ENCODE measurements at places on chromosomes 1 and 21.

DNA sequence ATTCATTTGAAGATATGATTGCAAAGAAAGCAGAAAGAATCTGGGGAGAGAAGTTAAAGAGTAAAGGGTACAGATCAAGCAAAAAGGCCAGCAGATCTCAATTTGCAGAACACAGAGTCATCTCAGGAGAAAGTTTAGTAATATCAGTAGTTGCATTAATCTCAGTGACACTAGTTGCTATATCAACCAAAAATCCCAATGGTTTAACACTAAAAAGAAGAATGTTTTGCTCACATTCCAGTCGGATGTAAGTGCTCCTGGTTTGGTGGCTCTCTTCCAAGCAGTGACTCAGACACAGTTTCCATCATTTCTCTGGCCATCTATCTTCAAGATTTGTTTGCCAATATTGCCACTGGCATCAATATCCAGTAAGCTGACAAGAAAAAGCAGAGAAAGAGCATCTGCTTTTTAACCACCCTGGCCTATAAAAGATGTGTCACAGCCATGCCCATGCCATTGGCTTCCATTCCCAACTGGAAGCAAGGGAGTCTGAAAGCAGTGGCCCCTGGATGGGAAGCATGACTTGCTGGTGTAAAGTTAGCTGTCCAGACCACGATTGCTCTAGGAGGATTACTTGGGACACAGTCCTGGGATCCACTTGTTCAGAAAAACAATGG lies 45.5 kb upstream of the AIM2 start:
- DNase-seq = no peak

DNA sequence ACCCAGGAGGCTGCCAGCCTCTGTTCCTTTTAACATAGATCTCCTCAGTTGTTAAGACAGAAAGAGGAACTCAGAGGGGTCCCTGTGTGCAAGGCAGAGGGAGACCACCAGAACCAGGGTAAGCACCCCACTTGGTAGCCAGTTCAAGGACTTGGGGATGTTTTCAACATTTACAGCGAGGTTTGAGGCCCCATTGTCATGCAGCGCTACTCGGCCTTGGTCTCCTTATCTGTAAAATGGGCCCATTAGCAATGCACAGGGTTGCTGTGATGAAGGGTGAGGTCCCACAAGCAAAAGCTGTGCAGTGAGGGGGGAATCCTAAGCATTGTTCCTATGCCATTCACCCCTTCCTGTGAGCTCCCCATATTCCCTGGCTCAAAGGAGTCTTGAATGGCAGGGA lies 4.2 kb downstream of the SIM2 start:
- DNase-seq = no peak

DNA sequence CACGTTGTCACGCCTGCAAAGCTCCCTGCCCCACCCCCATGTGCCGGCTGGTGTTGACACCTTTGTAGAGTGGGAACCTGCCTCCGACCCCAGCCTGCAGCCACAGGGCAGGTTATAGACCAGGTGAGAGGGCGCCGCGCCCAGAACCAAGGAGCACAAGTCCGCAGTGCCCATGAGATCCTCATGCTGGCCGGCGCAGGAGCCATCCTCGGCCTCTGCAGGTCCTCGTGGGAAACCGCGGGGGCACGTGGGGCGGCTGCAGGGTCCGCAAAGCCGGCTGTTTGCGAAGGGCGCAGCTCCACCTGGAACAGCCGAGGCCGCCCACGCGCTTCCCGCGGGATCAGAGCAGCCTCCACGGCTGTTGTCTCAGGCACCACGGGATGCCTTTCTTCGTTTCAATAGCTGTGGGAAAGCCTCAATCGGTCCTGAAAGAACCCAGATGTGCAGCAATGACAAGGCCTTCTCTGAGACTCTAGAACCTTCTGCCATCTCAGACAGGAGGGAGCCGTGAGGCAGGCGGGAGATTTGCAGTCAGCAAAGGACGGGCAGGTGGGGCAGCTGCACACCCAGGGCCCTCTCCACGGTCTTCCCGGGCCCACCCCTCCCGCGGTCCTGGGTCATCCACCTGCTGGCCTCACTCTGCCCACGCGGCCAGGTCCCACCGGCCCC lies 29.9 kb downstream of the POFUT2 start:
- no peak for DNase-seq

- DNase-seq = no peak
These were observed 372.5 kb downstream of the SEC16B start for GRCh38 chr1:177597393-177597792.

- peak; percentile 36 for DNase-seq
These were observed 5.7 kb downstream of the AK5 start for GRCh38 chr1:77287535-77287934.

- DNase-seq = no peak
These were observed 2.8 kb upstream of the ADORA1 start for GRCh38 chr1:203124546-203125317.

DNA sequence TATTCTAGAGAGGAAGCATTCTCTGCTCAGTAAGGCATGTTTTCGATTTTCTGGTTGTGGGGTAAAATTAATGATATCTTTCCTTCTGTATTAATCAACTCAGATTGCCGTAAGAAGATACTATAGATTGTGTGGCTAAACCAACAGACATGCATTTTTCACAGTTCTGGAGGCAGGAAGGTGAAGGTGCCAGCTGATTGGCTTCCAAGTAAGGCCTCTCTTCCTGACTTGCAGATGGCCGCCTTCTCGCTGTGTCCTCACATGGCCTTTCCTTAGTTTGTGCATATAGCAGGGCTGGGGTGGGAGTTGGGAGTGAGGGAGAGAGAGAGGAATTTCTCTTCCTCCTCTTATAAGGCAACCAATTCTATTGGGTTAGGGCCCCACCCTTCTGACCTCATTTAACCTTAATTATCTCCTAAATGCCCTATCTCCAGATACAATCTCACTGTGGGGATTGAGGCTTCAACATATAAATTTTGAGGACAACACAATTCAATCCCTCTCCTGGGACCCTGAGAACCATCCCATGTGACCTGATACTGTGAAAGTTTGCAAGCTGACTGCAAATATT lies 52.3 kb upstream of the MRPS6 start:
- no peak for DNase-seq

GRCh38 chr1:162663589-162664106 lies 31.4 kb downstream of the DDR2 start:
- DNase-seq = peak; percentile 35

DNA sequence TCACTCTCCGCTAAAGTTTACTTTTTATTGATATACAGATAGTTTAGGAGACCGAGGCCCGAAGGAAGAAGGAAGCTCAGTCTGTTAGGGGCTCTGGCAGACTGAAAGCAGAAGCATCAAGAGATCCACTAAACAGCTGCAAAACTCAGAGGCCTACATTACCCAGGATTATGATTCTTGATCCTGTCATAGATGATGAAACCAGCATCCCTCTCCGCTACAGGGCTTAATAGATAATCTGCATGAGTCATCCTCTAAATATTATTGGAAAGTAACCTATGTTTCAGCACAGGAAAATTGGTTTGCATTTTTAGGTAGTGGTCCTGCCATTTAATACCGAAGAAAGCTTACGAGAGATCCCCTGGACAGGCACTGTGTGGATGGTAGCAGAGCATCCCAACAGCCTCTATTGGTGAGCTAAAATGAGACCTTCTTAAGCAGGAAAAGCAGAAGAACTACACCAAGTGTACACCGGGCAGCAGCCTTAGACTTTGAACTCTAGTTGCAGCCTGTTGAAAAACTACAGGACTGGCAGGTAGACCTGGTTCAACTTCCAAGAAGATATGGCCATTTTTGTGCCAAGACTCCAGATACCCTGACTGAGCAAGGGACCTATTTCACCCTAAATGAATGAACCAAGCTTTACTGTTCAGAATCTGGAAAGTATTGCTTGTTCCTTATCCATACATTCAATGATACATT lies 6.8 kb downstream of the CASQ2 start:
- no peak for DNase-seq

GRCh38 chr1:56435434-56436262 lies 143.7 kb downstream of the PLPP3 start:
- DNase-seq = no peak

GRCh38 chr1:226132728-226133503 lies 53.6 kb downstream of the ACBD3 start:
- DNase-seq = no peak

- no peak for DNase-seq
These were observed 41.3 kb downstream of the TTC13 start for GRCh38 chr1:230937371-230937770.

DNA sequence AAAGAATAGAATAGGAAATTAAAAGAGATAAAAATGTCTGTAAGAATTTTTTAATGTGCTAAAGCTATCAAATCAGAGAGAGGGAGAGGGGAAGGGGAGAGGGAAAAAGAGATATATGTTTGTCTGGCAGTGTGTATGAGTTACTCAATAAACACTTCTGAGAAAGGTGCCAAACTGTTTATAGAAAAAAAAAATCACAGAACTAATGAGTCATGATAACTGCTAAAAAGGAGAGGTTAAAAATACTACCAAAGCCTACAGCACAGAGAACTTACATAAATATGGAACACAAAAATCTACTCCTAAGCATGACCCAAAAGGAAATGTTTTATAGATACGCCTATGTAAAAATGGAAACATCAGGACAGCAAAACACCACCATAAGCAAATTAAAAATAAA lies 45.4 kb downstream of the SELENOF start:
- no peak for DNase-seq

DNA sequence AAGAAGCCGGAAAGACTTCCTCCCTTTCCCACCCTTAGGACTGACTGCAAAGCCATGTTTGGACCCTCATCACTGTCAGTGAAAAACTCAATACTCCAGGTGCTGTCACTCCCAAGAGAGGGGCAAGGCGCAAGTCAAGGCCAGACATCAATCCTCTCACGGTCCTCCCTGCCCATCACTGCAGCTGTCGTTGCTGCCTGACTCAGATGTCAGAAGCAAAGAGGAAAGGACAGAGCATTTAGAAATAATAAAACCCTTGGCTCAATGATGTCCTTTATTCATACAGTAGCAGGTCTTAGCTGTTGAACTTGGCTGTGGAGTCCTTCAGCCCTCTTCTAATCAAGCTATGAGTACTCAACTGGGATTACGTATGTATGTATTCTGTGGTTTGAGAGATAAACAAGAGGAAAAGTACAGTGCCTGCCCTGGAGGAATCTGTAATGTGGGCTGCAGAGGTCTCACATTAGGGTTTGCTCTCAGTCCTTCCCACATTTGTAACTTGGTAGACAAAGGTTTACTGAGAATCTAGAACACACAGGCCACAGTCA lies 13.5 kb downstream of the SUSD4 start:
- no peak for DNase-seq

GRCh38 chr1:32151319-32151787 lies 28.1 kb upstream of the TXLNA start:
- DNase-seq = peak; percentile 72

GRCh38 chr21:34205811-34206571 lies 132.6 kb downstream of the MRPS6 start:
- DNase-seq = peak; percentile 58

DNA sequence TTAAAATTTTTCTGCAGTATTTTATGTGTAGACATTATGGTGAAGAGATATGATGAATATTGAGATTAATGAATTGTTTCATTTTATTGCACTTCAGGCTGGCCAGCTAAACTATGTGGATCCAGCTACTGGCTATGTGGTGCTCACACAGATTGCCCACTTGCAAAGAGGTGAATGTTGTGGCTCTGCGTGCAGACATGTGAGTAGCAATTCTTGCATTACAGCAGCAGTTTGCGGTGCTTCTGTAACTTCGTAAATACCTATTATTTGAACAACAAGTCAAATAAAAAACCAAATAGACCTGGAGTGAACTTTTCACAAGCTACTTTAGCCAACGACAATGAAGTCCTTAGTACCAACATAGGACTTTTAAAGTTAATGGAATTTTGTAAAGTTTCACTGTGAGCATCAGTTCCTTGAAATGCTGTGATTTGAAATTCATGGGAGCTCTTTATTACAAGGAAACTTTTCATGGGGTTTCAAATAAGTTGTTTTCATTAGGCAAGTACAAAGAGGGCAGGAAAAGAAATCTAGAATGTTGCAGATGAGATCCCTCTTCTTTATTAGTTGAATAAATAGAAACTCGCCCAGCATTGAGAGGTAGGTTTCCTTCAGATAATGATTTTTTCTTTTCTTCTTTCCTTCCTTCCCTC lies 3.4 kb downstream of the C1orf53 start:
- no peak for DNase-seq

- no peak for DNase-seq
These were observed 26.0 kb downstream of the SERBP1 start for GRCh38 chr1:67404212-67404620.

DNA sequence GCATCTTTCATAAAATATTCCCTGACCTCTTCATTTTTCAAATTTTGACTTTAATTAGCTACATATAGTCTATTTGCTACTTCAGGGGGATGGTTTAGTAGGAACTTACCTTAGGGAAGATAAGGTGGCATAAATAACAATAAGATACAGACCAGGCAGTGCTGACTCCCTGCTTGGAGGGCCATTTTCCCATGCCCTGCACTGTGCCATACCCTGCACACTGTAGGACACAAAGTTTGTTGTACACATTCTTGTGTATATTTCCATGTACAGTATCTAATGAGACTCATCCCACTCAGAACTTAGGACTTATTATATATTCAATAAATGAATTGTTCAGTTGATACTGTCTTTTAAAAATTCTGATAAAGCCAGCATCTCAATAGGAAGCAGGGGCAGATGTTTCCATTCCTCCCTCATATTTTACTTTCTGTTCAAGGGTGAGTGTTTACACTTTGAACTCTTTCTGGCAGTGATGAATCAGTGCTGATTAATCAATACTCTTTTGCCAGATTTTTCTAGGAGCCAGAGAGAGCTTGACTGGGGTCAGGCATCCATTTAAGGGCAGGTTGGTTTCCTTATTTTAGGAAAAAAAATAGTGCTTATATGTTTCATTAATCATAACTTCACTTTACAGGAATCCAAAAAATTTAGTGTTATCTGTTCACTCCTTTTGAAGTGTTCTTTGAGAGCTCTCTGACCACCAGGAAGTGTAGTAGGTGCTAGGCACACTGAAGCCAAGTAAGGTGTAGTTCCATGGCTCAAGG lies 30.6 kb downstream of the MPZL1 start:
- peak; percentile 31 for DNase-seq

GRCh38 chr1:68230901-68231626 lies 1.3 kb downstream of the WLS start:
- peak; percentile 19 for DNase-seq

GRCh38 chr1:50109647-50110075 lies 941 bp downstream of the ELAVL4 start:
- DNase-seq = peak; percentile 85

GRCh38 chr1:35475856-35476674 lies 81.1 kb downstream of the KIAA0319L start:
- DNase-seq = no peak

All from suppressor macrophage treated with lipopolysaccharide for 1 hour (primary cell).